NB4 (cell line): ENCODE measurements at places on chromosomes 7 and 10.

DNA sequence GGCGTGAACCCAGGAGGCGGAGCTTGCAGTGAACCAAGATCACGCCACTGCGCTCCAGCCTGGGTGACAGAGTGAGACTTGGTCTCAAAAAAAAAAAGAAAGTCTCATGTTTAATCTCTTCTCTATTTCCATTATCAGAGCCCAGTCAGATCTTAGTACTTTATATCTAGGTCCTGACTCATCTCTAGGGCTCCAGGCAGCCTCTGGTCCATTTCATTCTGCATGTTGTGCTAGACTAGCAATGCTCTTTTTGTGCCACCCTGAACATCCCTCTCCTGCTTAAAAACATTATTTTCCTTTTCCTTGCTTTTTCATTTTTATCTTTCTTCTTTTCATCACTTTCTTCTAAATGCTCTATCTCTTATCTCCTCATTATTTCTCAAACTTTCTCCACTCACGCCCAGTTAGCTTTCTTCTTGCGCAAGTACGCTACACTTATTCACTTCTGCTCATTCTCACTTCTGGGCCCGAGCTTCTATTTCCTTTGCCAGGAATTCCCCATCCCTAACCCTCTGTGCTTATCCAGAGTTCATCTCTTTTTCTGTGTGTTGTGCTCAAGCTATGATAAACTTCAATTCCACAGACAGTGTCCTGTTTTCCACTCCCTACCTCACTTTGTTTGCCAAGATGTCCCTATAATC, 63.9 kb downstream of the BTAF1 start:
- no peak for DNase-seq

GRCh38 chr7:90626013-90626412, 29.9 kb downstream of the CDK14 start:
- no peak for DNase-seq

- DNase-seq = peak; percentile 51
Observed at GRCh38 chr7:158707610-158708009, 3.0 kb upstream of the NCAPG2 start.

- DNase-seq = no peak
Observed at GRCh38 chr7:80182630-80183276, 48.1 kb downstream of the GNAI1 start.

DNA sequence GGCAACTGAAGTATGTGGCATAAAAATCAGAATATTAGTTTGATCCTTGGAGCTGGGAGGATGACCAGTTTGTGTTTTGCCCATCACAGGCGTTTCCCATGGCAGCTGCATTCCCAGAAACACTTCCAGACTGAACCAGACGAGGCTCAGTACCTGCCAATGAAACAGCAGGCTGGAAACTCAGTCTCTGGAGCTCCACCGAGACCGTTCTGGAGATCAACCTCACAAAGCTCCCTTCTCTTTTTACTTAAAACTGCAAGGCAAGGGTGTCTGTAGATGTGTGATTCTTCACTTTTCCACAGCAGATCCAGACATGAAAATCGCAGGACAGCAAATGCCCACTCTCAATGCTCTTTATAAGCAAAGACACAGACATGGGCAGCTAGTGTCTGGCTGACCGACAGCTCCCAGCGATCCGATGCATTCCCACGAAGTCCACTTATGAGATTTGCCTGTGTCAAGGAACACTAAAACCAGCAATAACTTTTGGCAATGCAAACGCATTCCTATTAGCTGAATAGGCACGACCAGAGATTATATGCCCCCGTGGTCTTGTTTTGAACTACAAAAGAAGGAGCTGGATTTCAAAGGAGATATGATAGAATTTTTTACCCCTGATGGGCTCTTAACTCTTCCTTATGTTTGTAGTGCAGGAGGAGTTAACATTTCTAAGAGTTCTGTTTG, 72.6 kb downstream of the ADAM12 start:
- no peak for DNase-seq

DNA sequence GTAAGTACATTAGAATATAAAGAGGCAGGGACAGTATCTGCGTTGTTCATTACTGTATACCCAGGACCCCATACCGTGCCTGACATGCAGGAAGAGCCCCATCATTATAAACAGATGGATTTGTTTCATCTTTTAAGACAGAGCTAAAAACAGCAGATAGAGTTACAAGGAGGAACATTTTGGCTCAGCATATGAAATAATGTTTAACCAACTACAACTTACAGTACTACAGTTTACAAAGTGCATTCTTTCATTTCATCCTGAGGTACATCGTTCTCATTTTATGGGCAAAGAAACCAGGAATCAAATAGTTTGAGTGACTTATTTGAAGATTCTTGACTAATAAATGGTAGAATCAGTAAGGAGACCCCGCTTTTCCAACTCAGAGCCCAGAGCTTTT, 38.1 kb upstream of the AGBL3 start:
- no peak for DNase-seq

GRCh38 chr10:115214829-115215228, 121.7 kb downstream of the ATRNL1 start:
- no peak for DNase-seq

- no peak for DNase-seq
Observed at GRCh38 chr10:75845176-75845947, 413.9 kb downstream of the LRMDA start.

DNA sequence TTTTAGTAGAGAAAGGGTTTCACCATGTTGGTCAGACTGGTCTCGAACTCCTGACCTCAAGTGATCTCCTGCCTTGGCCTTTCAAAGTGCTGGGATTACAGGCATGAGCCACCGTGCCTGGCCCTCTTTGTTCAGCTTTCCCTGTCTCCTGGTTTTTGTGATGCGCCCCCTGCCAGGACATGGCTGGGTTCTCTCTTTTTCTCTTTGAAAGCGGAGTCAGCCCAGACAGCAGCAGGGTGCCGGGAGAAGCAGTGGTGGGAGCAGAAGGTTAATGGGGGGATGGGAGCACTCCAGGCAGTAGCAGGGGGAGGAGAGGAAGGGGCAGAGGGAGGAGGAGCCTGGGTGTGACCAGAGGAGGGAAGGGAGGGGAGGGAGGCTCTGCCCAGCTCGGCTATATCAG, 1.8 kb downstream of the MUC3A start:
- no peak for DNase-seq
